Heart left ventricle (tissue), 16 donors: ENCODE measurements at places on chromosomes 1 and 21. TPM values are rescaled to one million over a fixed set of nuclear protein-coding genes. Genes with fewer than 3 reads are reported as not detected.

The HMGCS2 gene
- polyA plus RNA-seq = 0.97 TPM

The DCST1 gene
- polyA plus RNA-seq = not detected

The NBPF6 gene
- polyA plus RNA-seq = not detected

The PADI3 gene
- polyA plus RNA-seq = not detected

The RGL1 gene
- polyA plus RNA-seq = 7.9 TPM

The REN gene
- polyA plus RNA-seq = not detected

- DNase-seq = peak; percentile 36
These were observed at the start of gene IL19 for GRCh38 chr1:206770531-206771337. TSS of gene IL19 (plus strand) at chr1:206770773. CDS start at chr1:206836663, 65,890 bp downstream.

DNA sequence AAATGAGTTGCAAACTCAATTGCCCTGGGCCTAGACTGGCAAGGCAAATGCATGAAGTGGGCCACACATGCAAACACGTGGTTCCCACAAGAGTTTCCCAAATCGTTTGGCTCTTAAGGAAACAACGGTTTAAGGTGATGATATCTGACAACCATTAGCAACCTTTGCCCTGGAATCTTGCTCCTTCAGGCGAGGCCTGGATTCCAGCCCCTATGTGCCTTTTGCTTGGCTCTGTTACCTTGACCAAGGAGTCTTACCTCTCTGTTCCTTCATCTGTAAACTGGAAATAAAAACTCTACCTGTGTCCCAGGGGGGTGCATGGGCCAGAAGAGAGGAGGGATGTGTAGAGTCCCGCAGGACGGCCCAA lies 72.1 kb upstream of the CASZ1 start:
- no peak for DNase-seq

DNA sequence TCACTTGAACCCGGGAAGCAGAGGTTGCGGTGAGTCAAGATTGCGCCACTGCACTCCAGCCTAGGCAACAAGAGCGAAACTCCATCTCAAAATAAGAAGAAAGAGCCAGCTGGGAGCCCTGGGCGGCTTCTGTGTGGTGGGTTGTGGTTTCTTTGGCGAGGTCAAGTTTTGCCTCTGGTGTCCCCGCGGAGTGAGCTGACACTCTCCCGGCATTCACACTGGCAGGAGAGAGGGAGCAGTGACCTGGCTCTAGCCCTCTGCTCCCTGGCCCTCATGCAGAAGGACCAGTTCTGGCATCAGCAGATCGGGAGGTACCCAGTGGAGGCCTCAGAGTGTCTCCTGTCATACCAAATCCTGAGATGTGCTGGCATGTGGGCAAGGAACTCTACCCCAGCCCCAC lies 81.0 kb upstream of the VAMP3 start:
- no peak for DNase-seq

GRCh38 chr21:41321211-41321907 lies 4.8 kb downstream of the FAM3B start:
- DNase-seq = no peak

GRCh38 chr21:46193829-46194373 lies 9.6 kb upstream of the SPATC1L start:
- DNase-seq = no peak

DNA sequence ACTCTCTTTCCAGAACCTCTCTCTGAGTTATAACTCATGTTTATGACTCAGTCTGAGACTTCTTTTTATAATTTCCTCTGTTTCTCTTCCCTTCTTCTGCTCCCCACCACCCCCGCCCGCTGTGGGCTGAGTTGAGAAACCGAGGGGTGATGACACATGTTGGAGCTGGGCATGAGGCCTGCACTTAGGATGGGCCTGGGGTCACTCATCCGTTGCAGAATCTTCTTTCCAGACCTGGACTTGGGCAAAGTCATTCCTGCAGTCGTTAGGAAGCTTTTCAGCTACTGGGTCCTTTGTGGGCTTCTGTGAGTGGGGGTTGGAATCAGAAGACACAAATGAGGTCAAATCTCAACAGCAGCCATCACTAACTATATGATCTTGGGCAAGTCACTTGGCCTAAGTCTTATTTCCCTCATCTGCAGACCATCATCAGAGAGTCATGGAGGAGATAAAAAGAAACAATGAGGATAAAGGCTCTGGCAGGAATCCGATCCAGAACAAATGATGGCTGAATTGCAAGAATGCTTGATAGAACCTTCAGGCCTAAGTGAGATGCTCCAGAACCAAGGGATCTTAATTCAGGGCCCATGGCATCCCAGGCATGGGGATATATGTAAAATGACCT lies 53.4 kb downstream of the RPS6KA1 start:
- DNase-seq = no peak

- no peak for DNase-seq
These were observed 230.8 kb upstream of the CHRM3 start for GRCh38 chr1:239155466-239156091.
